ENCODE measurements at places on chromosomes 6 and 20.

DNA sequence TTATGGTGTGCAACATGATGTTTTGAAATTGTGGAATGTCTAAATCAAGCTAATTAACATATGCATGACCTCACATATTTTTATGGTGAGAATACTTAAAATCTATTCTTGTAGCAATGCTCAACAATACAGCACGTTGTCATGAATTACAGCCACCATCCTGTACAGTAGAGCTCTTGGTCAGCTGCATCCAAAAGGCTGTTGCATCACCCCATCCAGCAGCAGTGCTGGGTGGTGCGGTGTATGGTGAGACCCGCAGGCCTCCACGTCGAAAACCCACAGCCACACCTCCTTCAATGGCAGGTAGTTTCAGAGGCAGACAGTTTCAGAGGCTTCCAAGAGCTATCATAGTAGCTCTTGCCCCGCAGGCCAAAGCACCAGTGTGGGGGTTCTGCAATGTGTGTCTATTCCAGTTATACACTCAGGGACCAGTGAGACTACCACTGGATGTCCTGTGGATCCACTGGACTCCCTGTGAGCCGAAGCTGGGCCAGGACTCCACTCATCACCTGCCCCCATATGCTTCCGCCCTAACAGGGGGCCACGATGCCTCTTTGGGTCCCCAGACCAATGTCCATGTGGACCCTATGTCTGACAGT lies 23.4 kb downstream of the PACSIN1 start:
- no peak for DNase-seq

DNA sequence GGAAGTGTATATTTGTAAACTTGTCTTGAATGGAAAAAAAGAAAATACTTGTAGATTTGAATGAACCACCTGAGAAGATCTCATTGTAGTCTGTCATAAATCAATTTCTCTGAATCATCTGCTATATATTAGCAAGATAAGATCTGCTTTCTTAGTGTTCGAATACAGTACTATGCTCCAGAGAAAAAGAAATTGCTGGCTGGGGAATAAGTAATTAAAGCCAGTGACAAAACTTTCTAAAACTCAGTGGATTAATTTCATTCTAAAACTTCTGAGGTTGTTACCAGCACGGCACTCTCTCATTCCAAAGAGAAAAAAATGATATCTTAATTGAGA lies 22.4 kb upstream of the MROH8 start:
- DNase-seq = no peak

DNA sequence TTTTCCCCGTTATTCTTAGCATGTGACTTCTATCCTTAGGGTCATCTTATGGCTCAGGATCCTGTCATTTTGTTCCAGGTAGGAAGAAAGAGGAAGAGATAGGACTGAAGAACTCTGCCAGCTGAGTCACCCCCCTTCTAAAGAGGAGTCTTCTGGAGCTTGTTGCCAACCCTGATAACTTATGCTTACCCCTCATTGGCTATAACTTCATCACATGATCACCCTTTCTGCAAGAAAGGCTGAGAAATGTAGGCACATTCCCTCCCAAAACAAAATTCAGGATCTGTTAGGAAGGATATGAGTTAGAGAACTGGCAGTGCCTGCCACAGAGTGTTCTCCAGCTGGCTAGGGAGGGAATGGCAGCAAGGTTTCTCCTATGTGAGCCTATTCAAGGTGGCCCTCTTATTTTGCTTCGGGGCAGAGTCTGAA lies 35.6 kb downstream of the ARFGEF2 start:
- no peak for DNase-seq

- DNase-seq = no peak
Observed at GRCh38 chr6:151075930-151076555, 163.7 kb upstream of the AKAP12 start.

DNA sequence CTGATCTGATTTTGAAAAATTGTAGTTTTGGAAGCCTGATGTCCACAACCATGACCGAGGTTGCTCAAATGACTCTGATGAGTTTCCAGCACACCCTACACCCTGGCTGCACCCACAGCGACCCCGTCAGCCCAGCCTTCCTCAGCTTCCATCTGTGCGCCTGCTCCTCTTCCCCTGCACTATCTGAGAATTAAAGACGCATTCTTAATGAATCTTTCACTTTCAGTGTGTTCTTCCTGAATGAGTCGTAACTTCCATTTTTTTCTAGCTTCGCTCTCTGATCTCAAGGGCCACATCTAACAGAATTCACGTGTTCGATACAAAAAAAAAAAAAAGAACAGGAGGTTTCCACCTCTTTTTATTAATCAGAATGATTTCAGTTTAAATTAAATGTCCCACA lies 21.3 kb upstream of the RREB1 start:
- DNase-seq = no peak

- no peak for DNase-seq
Observed at GRCh38 chr6:149364557-149364956, 35.5 kb upstream of the SUMO4 start.

GRCh38 chr20:50037123-50037522 lies 54.3 kb downstream of the SNAI1 start:
- no peak for DNase-seq

- DNase-seq = peak; percentile 75
Observed at GRCh38 chr6:111922454-111923297, 49.4 kb upstream of the FYN start.

DNA sequence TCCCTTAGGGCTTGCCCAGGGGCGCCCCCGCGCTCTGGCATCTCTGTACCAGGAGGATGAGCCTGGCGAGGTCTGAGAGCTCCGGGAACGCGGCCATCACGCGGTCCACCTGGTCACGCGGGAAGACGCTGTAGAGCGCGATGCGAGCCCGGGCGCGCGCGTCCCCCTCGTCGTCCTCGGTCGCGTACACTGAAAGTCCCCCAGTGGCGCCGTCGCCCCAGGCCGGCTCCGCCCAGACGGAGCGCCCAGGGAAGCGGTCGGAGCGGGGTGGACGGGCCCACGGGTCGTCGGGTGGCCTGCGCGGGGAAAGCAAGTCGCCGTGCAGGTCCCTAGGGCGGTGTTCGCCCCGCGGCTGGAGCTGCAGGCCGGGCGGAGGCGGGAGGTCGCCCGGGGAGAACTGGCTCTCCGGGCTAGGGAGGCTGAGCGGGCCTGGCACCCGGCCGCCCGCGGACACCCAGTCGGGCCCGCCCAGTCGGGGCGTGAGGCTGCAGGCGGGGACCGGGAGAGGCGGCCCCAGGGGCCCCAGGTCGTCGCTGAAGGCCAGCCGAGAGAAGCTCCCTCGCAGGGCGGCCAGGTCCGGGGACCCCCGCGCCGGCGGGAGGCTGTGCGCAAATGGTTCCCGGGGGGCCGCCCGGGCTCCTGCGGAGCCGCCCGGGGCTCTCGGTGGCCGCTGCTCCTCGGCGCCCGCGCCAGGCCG lies 34.0 kb downstream of the ZC3H12D start:
- DNase-seq = no peak

DNA sequence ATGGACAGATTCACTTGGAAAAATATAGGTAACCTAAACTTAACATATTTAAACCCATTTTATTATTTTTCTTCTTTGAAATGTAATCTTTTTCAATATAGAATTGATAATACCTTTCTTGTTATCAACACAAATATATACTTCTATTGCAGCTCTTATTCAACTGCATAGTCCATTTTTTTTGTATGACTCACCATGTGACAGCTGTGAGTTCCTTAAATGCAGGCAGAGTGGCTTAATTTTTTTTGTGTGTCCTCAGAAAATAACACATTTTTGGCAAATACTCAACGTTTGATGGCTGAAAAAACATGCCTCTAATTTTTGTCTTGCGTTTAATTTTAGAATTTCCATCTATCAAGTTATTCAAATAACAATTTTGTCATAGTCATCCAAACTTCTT lies 454.8 kb downstream of the PHF3 start:
- DNase-seq = no peak

DNA sequence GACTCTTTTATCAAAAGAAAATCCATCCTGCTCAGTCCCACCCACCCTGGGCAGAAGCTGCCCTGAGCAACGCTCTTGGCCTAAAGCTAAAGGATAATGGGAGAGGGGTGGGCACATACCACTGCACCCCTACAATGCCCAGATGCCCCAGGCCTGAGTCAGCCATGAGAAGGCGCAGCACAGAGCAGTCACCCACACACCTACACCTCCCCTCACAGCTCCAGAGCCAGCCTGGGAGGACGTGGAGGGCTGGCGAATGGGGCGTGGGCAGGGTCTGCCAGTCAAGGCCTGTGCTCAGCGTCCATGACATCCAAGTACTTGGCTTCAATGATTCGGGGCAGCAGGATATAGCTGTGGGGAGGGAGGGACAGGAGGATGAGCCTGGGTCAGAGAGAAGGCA lies 11.5 kb downstream of the SLC4A11 start:
- DNase-seq = no peak

DNA sequence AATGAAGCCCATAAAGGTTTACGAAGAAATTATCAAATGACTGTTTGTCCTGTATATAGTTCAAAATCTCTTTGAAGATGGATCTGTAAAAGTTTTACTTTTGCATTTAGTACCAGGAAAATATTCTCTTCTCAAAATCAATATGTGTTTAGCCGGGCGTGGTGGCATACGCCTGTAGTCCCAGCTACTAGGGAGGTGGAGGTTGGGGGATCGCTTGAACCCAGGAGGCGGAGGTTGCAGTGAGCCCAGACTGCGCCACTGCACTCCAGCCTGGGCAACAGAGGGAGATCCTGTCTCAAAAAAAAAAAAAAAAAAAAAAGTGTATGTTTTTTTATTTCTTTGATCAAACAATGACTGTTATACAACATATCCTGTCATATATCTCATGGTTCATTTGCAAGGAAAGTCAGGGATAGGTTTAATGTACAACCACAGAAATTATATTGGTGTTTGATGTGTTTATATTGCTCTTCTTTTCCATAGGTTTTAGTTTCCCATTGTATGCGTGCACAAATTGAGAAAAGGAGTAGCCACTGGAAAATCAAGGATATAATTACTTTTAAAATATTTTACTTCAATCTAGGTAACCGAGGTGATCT lies 40.1 kb downstream of the SOX4 start:
- no peak for DNase-seq

Data from adipocyte (in vitro differentiated cells).